Caco-2 (cell line): ENCODE measurements at places on chromosomes 5 and 9. TPM values are rescaled to one million over a fixed set of nuclear protein-coding genes. Genes with fewer than 3 reads are reported as not detected.

IRGM gene
- total RNA-seq = 0.19 and 0.29 TPM in 2 replicates

FBP2 gene
- total RNA-seq = not detected in 2 replicates

UAP1L1 gene
- total RNA-seq = 22.7 and 24.6 TPM in 2 replicates

CER1 gene
- total RNA-seq = not detected in 2 replicates

TXNDC8 gene
- total RNA-seq = not detected in 2 replicates

BBLN gene
- 34.2 and 36.5 TPM in 2 replicates for total RNA-seq

MARCOL gene
- not detected in 2 replicates for total RNA-seq

BAAT gene
- total RNA-seq = 1.1 and 1.3 TPM in 2 replicates

CENPK gene
- total RNA-seq = 56.4 TPM in 2 replicates

TPRN gene
- total RNA-seq = 34.2 and 37.7 TPM in 2 replicates

ADCY2 gene
- not detected in 2 replicates for total RNA-seq

SPINK13 gene
- not detected in 2 replicates for total RNA-seq

PCDHAC2 gene
- total RNA-seq = not detected in 2 replicates

GBGT1 gene
- total RNA-seq = 0.14 and 0.16 TPM in 2 replicates

OR1Q1 gene
- not detected in 2 replicates for total RNA-seq

C5orf58 gene
- not detected in 2 replicates for total RNA-seq

CATSPER3 gene
- total RNA-seq = 0.46 and 0.61 TPM in 2 replicates

NUTM2G gene
- total RNA-seq = not detected in 2 replicates

ORM2 gene
- total RNA-seq = 45.5 and 46.0 TPM in 2 replicates

PHYHD1 gene
- 0.59 and 0.63 TPM in 2 replicates for total RNA-seq

ACOT12 gene
- 1.4 TPM in 2 replicates for total RNA-seq

ISOC1 gene
- total RNA-seq = 29.8 and 33.3 TPM in 2 replicates

NIPAL4 gene
- 0.81 and 0.86 TPM in 2 replicates for total RNA-seq

ESM1 gene
- total RNA-seq = not detected in 2 replicates

BTNL3 gene
- 0.14 TPM in 1 of 2 replicates, not detected in the other for total RNA-seq

PCDHGC5 gene
- 0.21 and 0.25 TPM in 2 replicates for total RNA-seq

PCDHB3 gene
- total RNA-seq = not detected in 2 replicates

LHX6 gene
- 6.1 and 7.6 TPM in 2 replicates for total RNA-seq

QRFP gene
- not detected in 2 replicates for total RNA-seq

TMC1 gene
- not detected in 2 replicates for total RNA-seq

PALM2AKAP2 gene
- total RNA-seq = 0.54 and 2.4 TPM in 2 replicates
